Hematopoietic multipotent progenitor cell treated with erythropoietin and hydrocortisone succinate and interleukin-3 and kit ligand, for 4 days (in vitro differentiated cells): ENCODE measurements at places on chromosomes 16 and 17.

DNA sequence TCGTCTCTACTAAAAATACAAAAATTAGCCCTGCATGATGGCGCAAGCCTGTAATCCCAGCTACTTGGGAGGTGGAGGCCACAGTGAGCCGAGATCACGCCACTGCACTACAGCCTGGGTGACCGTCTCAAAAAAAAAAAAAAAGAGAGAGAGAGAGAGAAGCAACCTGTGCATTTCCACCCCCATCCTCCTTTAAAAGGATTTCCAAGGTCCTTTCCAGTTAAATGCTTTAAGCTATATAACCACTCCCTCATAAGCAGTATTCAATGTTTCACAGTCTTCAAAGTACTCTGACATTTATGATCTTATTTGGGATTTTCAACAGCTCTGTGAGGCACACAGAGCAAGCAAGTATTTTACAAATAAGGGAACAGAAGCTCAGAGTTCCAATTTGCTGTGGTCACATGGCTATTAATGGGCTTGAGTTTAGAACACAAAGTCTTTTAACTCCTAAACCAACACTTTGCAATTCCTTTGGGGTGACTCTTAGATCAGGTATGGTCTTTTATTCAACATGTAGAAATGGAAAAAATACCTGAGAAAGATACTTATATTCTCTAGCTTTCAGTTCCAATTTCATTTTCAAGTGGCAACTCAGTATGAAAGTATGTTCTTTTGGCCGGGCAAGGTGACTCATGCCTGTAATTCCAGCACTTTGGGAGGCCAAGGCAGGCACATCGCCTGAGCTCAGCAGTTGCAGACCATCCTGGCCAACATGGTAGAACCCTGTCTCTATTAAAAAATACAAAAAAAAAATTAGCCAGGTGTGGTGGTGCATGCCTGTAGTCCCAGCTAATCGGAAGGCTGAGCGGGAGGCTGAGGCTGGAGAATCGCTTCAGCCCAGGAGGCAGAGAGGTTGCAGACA lies 31.3 kb downstream of the SPOP start:
- no peak for DNase-seq

- no peak for DNase-seq
These were observed 297.8 kb downstream of the MAF start for GRCh38 chr16:79302731-79303130.

- peak; percentile 78 for DNase-seq
These were observed 3.5 kb downstream of the CYB561 start for GRCh38 chr17:63442549-63443035.

- DNase-seq: no peak
These were observed 36.3 kb downstream of the MYO15A start for GRCh38 chr17:18144855-18145254.

DNA sequence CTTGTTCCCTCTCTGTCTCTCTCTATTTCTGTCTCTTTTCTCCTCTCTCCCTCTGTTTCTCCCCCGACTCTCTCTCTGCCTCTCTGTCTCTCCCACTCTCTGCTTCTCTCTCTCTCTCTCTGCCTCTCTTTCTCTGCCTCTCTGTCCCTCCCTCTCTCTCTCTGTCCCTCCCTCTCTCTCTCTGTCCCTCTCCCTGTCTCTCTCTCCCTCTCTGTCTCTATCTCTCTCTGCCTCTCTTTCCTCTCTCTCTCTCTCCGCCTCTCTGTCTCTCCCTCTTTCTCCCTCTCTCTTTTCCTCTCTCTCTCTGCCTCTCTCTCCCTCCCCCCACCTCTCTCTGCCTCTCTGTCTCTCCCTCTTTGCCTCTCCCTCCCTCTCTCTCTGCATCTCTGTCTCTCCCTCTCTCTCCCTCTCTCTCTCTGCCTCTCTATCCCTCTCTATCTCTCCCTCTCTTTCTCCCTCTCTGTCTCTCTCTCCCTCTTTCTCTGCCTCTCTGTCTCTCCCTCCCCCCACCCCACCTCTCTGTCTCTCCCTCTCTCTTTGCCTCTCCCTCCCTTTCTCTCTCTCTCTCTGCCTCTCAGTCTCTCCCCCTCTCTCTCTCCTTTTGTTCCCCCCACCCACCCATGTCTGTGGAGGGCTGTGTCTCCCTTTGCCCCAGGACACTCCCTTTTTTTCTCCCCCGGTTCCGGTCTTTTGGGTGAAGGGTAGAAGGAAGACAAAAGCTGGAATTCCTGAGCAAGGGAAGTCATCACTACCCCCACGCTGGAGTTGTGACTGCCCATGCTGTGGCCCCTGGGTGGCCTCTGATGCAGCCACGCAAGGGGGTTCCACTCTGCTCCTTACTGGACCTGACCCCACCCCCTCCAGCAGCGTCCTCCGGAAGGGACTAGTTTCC lies 27.1 kb upstream of the MGAT5B start:
- no peak for DNase-seq

GRCh38 chr16:65975049-65975708 lies 391.3 kb upstream of the CDH5 start:
- DNase-seq: peak; percentile 36

DNA sequence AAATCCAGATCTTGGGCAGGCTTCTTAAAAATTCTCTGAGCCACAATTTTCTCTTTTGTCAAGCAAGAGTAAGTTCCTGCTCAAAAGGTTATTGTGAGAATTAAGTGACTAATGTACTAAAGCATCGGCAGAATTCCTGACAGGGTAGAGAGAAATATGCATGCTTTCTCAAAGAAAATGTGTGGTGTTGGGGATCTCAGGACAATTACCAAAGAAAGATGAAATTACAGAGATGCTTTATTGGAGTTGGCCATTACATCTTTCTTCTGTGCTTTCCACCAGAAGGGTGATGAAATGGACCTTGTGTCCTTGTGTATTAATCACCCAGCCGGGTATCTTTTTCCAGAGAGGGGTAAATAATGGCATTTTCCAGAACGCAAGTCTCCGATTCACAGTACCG lies 1.7 kb upstream of the USP43 start:
- DNase-seq: no peak

GRCh38 chr17:2042933-2043332 lies 1.1 kb downstream of the OVCA2 start:
- no peak for DNase-seq

DNA sequence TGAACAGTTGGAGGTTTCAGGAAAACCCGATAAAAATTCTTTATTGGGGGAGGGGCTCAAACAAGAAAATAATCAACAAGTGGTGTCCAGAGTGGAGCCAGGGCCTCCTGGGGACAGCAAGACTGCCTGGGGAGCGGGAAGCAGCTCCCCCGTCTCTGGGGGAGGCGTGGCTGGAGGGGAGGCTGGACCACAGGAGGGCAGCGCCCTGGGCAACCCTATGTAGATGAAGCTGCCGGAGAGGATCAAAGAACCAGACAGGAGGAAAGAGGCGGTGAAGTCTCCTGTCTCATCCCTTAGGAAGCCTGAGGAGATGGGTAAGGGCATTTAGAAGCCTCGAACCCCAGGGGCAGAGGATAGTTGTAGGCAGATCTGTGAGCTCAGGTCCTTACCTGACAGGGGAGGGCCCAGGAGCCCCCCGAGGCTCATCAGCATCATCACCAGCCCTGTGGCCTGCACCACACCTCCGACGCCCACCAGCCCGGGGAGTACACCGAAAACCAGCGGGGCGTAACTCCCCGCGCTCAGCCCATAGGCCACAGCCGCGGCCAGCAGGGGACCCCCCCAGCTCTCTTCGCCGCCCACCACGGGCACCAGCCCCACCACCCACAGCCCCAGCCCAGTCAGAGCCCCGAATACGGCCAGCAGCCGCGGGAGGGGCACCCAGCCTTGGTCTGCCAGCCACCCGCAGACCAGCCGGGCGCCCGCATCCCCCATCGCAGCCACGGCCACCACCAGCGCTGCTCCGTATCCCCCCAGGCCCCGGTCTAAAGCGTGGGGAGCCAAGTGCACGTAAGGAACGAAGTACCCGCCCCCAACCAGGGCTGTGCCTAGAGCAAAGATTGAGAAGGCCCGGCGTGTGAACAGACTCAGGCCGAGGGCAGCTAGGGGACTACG lies 2.0 kb downstream of the SLC16A11 start:
- peak; percentile 34 for DNase-seq

DNA sequence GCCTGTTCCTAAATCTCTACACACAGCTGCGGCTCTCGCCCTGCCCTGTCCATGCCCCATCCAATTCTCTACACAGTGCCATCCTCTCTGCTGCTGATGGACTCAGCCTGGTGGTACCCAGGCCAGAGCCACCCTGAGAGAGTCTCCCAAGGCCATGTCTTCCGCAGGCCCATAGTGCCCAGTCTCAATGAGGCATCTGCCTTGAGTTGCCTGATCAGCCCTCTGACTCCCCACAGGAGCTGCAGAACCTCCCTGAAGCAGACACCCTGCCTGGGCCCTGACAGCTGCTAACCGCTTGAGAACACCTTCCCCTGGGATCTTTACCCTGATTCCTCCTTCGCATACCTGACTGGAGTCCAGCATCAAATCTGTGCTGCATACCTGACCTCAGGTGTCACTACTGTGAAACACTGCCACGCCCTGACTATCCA lies 13.3 kb downstream of the TSPOAP1 start:
- no peak for DNase-seq

- no peak for DNase-seq
These were observed 28.2 kb downstream of the USP31 start for GRCh38 chr16:23121024-23121423.

GRCh38 chr17:55577687-55578086 lies 66.4 kb upstream of the SMIM36 start:
- DNase-seq: peak; percentile 3

DNA sequence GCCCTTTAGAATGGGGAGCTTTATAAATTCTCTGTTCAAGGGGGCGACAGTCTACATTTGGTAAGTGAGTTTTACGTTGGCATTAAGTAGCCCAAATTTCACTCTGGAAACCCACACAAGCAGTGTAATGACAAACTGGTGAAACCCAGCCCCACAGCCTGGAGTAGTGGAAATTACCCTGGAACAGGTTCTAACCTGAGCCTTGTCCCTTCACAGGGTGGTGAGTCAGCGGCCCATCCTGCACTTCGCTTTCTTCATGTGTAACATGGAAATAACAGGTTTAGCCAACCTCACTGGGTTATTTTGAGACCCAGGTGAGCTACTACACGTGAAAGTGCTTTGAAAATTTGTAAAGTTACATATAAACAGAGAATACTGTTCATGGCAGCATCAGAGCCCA lies 3.5 kb upstream of the TLCD3A start:
- no peak for DNase-seq

GRCh38 chr17:5763595-5764306 lies 179.4 kb upstream of the NLRP1 start:
- DNase-seq: no peak

DNA sequence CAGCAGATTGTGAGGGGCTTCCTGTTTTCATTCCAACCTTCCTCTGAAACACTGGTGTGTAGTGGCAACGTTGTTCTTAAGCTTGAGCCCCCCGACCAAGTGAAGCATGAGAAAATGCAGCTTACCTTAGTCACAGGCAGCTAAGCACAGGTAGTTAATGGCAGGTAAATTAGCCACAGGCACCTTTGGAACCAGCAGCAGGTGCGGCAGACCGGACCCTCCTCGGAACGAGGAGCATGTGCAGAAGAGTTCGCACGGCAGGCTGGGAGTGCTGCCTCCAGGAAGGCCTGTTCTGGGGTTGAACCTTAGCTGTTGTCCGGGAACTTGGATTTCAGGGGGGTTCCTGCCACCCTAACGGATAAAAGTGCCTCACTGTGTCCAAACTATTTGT lies 7.2 kb upstream of the IRF8 start:
- DNase-seq: no peak

GRCh38 chr17:19759568-19760549 lies 11.8 kb upstream of the ALDH3A1 start:
- DNase-seq: no peak

- peak; percentile 80 for DNase-seq
These were observed 188.5 kb downstream of the MSI2 start for GRCh38 chr17:57444682-57445450.

- peak; percentile 52 for DNase-seq
These were observed 16.3 kb downstream of the FOXJ1 start for GRCh38 chr17:76124582-76125390.

DNA sequence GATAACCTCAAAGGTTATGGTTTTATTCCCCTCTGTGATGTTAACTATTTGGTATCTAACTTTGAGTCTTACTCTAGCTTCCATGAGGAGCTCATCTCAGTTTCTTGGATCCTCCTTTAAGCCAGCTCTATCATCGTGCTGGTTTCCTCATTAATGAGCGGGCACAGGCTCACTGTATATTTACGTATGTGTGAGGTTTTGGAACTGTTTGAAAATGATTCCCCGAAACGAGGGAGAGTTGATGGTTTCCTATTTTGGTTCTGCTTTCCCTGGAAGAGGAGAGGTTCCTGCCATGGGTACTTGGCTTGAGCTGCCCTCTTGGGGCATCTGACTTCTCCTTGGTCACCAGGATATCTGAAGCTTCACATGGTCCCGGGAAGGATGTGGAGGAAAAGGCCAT lies 32.7 kb upstream of the PIK3R6 start:
- no peak for DNase-seq

DNA sequence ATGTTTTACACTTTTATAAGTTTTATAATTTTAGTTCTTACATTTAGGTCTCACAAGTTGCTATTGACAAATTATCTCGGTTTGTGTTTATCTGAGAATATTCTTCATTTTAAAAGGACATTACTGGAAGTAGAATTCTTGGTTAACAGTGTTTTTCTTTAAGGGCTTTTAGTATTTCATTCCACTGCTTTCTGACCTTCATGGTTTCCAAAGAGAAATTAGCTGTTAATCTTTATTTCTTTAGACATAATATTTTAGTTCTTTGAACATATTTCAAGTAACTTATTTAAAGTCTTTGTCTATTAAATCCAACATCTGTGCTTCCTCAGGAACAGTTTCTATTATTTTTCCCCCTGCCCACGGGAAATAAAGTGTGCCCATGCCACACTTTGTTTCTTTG lies 240.1 kb upstream of the AXIN2 start:
- no peak for DNase-seq

DNA sequence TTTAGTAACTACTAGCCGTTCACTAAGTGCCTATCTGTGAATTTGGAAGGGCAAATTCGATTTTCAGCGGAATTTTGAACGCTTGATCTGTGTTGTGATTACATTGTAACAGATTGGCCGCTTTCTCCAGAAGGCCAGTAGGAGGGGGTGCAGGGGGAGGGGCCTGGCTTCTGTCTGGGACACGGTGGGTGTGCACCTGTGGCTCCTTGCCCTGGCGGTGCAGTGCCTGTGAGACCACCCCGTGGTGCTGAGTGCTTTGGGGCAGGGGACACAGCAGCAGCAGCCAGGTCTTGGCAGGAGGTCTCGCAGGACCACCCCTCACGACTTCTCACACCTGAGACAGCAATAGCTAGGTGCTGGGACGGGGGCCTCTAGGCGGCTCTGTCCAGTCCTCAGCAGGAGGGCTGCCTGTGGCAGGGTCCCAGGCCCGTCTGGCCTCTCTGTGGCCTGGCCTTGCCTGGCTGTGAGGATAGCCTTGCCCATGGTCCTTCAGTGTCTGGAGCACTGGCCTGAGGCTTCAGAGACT lies 1.8 kb downstream of the UBE2I start:
- DNase-seq: no peak
